ENCODE measurements at places on chromosomes 12 and 14.

DNA sequence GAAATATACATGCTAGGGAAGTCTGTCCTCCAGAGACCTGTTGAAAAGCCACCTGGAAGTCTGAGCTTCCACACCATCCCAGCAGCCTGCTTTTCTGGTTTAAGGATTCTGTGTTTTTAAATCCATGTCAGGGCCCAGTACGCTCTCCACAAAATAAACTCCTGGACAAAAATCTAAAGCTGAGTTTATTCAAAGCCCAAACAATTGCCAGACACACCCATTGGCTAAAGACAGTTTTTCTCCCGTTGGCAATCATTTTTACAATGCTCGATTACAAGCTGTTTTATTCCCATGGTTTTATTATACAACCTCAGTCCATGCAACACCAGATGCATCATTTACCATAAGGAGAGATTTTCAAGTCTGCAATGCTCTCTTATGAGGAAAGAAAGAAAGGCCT lies 94.5 kb downstream of the MYRFL start:
- no peak for DNase-seq

DNA sequence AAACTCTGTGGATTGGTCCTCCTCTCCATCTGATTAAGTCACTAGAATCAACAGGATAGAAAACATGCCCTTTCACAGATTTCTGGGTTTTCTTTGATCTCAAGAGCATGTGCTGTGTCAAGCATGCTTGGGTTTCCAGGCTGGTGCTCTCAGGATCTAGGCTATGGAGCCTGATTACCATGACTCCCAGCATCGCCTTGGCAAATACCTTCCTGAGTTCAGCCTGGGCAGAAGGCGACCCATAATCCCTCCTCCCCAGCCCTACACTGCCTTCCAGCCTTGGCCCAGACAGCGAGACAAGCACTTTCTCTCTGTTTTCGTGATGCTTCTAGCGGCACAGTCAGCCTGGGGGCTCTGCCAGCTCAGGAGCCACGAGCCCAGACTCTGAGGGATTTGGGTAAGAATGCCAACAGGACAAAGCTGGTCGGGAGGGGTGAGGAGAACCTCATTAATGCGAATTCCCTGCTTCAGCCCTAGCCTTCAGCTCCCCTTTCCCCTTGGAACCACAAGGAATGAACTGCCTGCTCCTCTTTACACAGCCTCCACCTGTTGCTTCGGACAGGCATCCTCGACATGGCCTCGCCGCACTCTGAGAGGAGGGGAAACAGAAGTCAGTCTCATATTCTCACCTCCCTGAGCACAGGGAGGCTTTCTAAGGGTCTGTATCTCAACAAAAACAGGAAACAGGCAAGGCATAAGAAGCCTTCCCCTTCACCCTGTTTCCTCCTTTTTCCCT lies 227.1 kb downstream of the MSRB3 start:
- DNase-seq = no peak

DNA sequence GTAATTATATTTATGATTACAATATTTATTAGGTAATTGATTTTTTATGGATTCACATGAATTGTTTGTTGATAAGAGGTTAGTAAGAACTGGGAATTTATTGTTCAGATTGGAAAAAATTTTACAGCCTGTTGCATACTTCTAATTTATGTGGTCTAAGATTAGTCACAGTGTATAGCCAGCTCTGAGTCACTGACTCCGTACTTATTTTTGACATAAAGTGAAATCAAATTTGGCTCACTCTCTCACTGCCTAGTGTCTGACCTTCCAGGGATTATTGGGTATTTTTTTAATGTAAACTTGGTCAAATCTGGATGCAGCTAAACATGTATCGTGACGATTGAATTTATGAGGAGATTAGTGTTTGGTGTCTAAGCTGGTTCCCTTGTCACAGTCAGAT lies 109.3 kb downstream of the PTPRQ start:
- DNase-seq = no peak

GRCh38 chr14:83044001-83044400 lies 1510.3 kb upstream of the SEL1L start:
- DNase-seq = no peak

DNA sequence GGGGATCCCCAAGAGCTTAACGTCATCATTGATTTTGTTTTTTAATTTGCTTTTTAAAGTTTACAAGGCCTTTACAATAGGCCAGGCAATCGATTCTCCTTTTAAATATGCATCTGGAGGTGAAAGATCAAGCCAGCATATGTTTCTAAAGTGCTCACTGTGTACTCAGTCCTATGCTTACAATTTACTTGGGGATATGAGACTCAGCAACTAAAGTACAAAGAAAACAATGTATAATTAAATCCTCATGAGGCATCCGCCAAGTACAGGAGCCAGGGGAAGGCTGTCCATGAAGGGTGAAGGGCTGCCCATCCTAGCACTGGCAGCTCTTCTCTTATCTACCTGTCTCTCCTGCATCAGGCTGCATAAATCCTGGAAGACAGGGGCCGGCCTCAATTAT lies 11.8 kb downstream of the CCDC92 start:
- no peak for DNase-seq

GRCh38 chr12:15253990-15254389 lies 32.8 kb upstream of the RERG start:
- no peak for DNase-seq

DNA sequence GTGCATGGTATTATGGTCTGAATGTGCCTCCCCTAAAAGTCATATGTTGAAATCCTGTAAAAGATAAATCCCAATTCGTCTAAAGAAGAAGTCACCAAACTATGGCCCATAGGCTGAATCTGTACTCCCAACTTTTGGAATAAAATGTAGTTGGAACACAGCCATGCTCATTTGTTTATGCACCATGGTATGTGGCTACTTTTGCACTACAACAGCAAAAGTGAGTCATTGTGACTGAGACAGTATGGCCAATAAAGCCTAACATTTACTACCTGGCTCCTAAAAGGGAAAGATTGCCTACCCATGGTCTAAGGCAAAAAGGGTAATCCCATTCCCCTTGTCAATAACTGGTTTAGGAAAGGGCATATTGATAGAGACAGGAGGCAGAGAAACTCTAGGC lies 101.8 kb downstream of the LRIG3 start:
- no peak for DNase-seq

- DNase-seq = no peak
Observed at GRCh38 chr14:32167907-32168306, 33.9 kb upstream of the RNU6-7 start.

DNA sequence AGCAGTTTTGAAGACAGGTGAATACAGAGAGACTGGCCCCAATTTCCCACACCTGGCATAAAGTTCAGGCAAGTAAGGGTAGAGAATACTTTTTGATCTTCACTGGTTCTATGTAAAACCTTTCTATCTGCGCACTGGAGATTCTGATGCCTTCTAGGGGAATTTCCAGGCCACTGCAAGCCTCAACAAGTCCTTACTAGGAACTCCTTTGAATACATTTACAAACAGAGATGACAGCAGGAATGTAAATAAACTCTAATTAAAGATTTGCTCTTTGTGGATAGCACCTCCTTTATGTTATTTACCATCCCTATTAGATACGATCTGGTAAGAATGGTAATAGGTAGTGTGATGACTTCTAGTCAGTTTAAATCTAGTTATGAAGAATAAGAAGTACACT lies 69.2 kb downstream of the NTN4 start:
- DNase-seq = no peak

- DNase-seq = no peak
Observed at GRCh38 chr12:49609875-49610154, 4.4 kb upstream of the FAM186B start.

GRCh38 chr14:104680056-104680805 lies 9.2 kb upstream of the INF2 start:
- DNase-seq = no peak

- no peak for DNase-seq
Observed at GRCh38 chr12:111705672-111706071, 19.8 kb downstream of the ACAD10 start.

DNA sequence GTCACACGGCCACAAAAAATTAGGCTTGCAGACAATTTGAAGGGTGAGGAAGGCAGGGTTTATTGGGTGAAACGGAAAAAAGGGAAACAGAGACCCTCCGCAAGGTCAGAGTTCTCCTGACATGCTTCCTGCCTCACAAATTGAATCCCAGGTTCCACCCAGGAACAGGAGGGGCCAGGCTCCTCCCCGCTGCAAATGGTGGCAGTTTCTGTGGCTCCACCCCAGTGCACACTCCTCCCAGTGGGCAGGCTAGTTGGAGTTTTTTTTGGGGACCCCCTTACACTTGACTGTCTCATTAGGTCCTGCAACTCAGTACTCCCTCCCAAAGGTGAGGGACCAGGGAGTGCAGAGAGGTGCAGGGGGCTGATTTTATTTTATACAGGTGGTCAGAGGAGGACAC lies 39.4 kb upstream of the PPP1CC start:
- no peak for DNase-seq

GRCh38 chr12:19450362-19450761 lies 11.1 kb downstream of the AEBP2 start:
- no peak for DNase-seq

GRCh38 chr12:3559601-3560294 lies 68.7 kb downstream of the PRMT8 start:
- no peak for DNase-seq

DNA sequence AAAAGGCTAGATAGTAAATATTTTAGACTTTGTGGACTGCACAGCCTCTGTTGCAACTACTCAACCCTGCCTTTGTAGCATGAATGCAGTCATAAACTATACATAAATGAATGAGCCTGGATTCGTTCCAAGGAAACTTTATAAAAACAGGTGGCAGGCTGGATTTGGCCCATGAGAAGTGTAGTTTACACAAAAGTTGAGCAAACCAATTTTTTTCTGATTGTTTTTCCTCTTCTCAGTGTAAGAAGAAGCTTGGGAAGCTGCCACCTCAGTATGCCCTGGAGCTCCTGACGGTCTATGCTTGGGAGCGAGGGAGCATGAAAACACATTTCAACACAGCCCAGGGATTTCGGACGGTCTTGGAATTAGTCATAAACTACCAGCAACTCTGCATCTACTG lies 9.5 kb downstream of the OAS1 start:
- no peak for DNase-seq

GRCh38 chr14:105844810-105845724 lies 318.7 kb downstream of the TMEM121 start:
- no peak for DNase-seq

GRCh38 chr12:25262389-25263074 lies 11.8 kb upstream of the KRAS start:
- no peak for DNase-seq
